ENCODE measurements at places on chromosomes 4 and X. TPM values are rescaled to one million over a fixed set of nuclear protein-coding genes. Genes with fewer than 3 reads are reported as not detected.
A peak's percentile ranks its signal among the peaks of the same experiment; 100 is the strongest.

DNA sequence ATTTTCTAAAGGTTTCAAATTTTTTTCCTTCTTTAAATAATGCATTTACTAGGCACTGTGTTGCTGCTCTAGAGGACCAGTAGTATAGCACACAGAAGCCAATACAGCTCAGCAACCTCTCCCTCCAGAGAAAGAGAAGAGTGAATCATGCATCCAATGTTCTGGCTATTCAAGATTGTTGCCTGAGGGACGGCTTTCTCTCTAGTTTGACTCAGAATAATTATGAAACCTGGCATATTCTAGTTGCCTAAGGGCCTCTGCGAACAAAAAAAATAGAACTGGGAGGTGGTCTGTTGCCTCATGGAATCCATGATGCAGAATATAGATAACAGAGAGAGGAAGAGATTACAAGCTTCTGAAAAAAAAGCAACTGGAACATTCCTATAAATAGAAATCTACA, 1233.3 kb upstream of the PABPC4L start:
- H3K4me3 ChIP-seq, result no peak overlapping the region
- H3K27me3 ChIP-seq, result no peaks in the 10 kb centered on the region
- H3K36me3 ChIP-seq, result no peaks in the 10 kb centered on the region

DNA sequence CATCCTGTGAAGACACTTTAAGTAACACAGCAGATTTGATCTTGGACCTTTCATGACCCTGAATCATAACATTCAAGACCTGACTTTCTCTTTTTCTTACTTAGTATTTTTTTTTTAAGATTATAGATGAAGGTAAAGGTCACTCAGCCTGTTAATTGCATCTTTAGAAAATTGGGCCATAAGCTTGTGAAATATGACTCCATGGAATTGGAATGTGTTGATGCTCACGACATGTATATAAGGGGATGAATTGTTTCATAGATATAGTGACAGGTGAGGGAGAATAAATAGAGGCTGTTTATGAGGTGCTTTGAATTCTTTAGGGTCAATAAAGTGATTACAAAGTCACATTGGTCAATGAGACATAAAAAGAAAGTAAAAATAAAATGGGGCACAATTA, 27.7 kb upstream of the HS3ST1 start:
- DNase-seq, result no peak
- no peak overlapping the region for H3K4me3 ChIP-seq
- no peaks in the 10 kb centered on the region for H3K4me1 ChIP-seq

DNA sequence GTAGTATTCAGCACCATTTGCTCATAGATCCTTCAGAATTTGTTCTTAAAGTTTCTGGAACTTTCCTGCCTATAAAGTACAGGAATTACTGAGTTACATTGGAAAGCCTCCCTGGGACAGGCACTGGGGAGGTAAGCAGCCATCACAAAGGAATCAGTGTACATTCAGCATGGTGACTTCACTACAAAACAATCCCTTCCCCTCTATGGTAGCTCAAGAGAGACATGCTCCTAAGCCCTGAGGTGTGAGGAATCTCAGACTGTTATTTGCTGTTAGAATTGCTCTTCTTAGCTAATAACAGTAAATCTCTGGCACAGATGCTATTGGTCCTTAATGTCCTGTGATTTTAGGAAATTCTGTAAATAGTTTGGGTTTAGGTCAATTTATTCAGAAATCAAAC, 1898.0 kb upstream of the PCDH7 start:
- no peaks in the 10 kb centered on the region for H3K27me3 ChIP-seq
- no peak for DNase-seq
- H3K27ac ChIP-seq, result no peak overlapping the region
- no peaks in the 10 kb centered on the region for H3K36me3 ChIP-seq
- H3K4me1 ChIP-seq, result no peaks in the 10 kb centered on the region

GRCh38 chr4:151553874-151554273, 144.9 kb downstream of the FHIP1A start:
- H3K27me3 ChIP-seq, result no peaks in the 10 kb centered on the region
- no peak overlapping the region for H3K4me3 ChIP-seq
- H3K4me1 ChIP-seq, result no peaks in the 10 kb centered on the region
- no peak for DNase-seq
- H3K36me3 ChIP-seq, result no peaks in the 10 kb centered on the region
- H3K27ac ChIP-seq, result no peak overlapping the region

DNA sequence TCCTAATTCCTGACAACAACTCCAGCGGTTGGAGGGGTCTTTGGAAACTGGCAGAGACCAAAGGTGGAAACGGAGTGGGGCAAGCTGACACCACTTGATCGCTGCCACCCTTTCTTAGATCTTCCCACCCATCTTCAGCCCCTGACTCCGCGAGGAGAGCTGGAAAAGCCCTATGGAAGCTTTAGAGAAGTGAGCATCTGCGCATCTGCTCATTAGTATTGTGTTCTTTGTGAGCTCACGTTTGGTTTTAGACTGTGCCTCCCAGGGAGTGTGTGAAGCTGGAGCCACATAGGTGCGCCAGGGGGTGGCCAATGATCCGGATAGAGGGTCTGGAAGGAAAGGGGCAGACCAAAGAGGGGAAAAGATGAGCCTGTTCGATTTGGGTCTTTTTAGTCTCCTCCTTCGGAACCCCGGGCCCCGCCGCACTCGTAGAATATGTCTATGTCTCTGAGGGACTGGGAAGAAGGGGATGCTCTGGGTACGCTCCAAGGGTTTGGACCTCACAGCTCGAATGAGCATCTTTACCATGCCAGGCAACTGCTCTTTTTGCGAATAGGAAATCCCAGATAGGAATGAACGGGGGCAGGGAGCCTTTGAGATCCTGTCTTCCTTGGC, 578 bp upstream of the DKK2 start:
- H3K36me3 ChIP-seq, result no peaks in the 10 kb centered on the region
- H3K4me3 ChIP-seq, result peak overlapping the region; percentile 58
- no peak for DNase-seq
- peak overlapping the region; percentile 76 for H3K27ac ChIP-seq
- H3K4me1 ChIP-seq, result peaks cover 20% of the 10 kb centered on the region

DNA sequence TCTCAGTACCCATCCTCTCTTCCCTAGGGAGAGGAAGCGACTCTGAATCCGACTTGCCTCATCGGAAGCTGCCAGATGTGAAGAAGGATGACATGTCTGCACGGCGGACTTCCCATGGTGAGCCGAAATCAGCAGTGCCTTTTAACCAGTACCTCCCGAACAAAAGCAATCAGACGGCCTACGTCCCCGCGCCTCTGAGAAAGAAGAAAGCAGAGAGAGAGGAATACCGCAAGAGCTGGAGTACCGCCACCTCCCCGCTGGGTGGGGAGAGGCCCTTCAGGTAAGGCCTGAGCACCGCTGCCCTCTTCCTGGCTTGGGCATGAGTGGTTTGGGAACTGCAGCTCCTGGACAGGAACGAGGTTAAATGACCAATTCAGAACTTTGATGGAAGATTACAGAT, 81.2 kb downstream of the LIMCH1 start:
- no peaks in the 10 kb centered on the region for H3K27me3 ChIP-seq
- H3K4me1 ChIP-seq, result peaks cover 10% of the 10 kb centered on the region
- no peak for DNase-seq
- peaks cover 15% of the 10 kb centered on the region for H3K36me3 ChIP-seq

- H3K36me3 ChIP-seq, result no peaks in the 10 kb centered on the region
- DNase-seq, result peak; percentile 82
- H3K4me3 ChIP-seq, result no peak overlapping the region
- no peaks in the 10 kb centered on the region for H3K27me3 ChIP-seq
- peaks cover 7% of the 10 kb centered on the region for H3K4me1 ChIP-seq
These were observed 336.4 kb upstream of the NOCT start for GRCh38 chr4:138678985-138679746.

DNA sequence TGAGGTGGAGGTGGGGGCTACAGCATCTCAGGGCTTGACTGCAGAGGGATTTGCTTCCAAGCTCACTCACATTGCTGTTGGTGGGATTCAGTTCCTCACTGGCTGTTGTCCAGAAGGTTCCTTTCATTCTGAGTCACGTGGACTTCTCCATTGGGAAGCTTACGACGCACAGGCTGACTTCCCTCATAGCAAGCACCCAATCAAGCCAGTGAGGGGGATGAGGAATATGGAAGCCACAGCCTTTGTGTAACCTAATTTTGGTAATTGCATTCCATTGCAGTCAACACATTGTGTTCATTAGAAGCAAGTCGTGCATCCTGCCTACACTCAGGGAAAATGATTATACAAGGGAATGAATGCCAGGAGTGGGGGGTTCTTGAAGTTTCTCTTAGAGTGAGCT, 32.7 kb upstream of the MXRA5 start:
- H3K27me3 ChIP-seq, result no peaks in the 10 kb centered on the region
- no peak overlapping the region for H3K27ac ChIP-seq
- H3K36me3 ChIP-seq, result no peaks in the 10 kb centered on the region

Gene GAGE12E
- total RNA-seq, result not detected

Gene COX7B
- total RNA-seq, result 505 TPM

Gene MAGEB16
- total RNA-seq, result not detected

Gene SLC6A14
- not detected for total RNA-seq

Gene CPZ
- 18.4 TPM for total RNA-seq

All from muscle of leg (tissue), 16 donors.